ENCODE measurements at places on chromosomes 3 and 15.

DNA sequence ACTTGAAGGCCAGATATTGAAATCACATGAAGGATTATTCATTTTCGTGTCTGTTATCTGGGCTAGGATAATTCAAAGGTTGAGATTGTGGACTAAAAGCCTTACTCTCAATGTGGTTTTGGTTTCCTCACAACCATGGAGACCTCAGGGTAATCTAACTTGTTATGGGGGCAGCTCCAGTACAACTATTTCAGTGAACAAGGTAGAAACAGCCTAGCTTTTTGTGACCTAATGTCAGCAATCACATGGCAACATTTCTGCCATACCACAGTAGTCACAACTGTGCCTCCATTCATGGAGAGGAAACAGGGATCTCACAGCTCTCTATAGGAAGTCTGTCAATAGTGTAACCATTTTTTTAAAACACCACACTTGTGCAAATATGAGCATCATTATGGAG lies 62.4 kb upstream of the RARB start:
- DNase-seq, result no peak

GRCh38 chr3:122802323-122802722 lies 7.5 kb downstream of the SLC49A4 start:
- DNase-seq, result no peak

GRCh38 chr3:192935441-192935840 lies 17.8 kb upstream of the MB21D2 start:
- DNase-seq, result no peak

GRCh38 chr3:62368705-62369475 lies 4.5 kb downstream of the FEZF2 start:
- DNase-seq, result no peak
